ENCODE measurements at places on chromosomes 1 and 21.

DNA sequence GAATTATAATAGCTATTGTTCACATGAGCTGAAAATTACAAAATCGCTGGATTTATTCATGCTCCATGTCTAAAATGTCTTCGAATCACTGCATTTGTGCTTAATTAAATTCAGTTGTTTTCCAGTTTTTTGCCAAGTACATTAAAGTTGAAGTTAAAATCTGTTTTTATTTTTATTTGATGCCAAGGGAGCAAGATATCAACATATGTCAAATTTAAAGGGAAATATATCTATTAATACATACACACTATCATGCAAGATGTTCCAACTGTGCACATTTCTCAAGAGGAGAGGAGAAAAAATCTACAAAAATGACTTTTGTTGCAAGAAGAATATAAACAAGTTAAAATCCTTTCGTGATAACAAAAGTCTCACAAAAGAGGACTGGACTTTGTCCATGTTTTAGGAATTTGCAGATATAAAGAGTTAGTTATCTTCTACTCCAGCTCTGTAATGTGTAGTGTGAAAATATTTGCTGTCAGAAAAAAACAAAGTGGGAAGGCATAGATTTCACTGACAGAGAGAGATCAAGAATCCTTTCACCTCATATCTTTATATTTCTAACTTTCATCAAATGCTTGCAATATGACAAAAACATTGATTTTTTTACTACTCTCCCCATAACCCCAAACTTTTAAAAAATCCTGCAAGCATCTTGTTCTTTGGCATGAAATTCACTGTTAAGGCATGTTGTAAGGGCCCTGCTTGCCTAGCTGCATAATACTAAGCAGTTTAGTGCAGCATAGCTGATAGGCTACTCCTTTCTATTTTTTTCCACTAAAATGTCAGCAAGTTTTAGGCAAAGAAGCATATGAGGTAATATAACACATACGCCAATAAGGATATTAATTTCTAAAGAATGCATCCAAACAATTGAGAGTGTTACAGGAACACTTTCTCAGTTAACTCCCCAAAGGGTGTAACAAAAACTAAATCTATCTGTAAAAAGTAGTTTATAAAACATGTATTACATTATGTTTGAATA, 340.2 kb upstream of the ADAMTS5 start:
- DNase-seq = no peak

- DNase-seq = no peak
Measured at GRCh38 chr1:241473026-241473425, 46.5 kb downstream of the FH start.

- DNase-seq = peak; percentile 39
Measured at GRCh38 chr1:20339811-20340457, 49.3 kb downstream of the VWA5B1 start.

DNA sequence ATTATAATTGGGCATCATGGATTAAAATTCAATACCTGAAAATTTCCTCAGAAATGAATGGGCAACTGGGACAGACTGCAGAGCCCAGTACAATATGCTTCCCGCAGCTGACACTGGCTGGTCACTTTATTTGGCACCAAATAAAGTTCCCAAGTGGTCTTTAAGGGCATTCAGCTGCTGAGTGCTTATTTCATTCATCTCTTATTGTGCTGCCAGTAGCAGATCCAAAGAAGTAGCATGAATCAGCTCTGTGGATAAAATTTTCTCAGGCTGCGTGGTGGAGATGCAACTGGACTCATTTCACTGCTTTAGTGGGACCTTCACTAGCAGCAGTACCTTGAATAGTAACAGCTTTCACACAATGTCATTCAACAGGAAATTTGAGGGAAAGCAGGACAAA, 226.3 kb upstream of the ADGRL2 start:
- DNase-seq = no peak

- no peak for DNase-seq
Measured at GRCh38 chr21:40672602-40673001, 174.4 kb downstream of the DSCAM start.
